ENCODE measurements at places on chromosomes 16 and 17.

DNA sequence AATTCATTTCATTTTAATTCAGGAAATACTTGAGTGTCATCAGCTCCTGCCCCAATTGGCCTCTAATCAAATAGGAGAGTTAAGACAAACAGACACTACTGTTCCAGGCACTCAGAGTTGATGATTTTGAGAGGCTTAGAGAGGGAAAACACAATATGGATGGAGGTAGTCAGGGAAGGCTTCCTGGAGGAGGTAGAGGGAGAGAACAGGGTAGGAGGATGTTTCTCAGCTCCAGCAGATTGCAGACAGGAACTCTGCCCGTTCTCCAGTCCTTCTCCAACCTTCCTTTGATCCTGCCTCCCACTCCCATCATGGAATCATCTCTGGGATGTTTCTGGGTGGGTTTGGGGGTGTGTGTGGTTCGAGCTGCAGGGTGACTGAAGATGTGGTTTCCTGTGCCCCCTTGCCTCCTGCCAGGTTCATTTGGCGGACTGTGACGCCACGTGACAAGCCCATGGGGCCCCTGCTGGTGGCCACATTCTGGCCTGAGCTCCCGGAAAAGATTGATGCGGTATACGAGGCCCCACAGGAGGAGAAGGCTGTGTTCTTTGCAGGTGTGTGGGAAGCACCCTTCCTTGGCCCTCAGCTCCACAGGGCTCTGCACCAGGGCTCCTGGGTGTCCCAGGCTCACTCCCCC lies 12.2 kb upstream of the LPCAT2 start:
- no peak for DNase-seq

GRCh38 chr16:58026705-58027160 lies 1.2 kb downstream of the MMP15 start:
- no peak for DNase-seq

GRCh38 chr16:74264811-74265210 lies 31.8 kb upstream of the PSMD7 start:
- DNase-seq: no peak

DNA sequence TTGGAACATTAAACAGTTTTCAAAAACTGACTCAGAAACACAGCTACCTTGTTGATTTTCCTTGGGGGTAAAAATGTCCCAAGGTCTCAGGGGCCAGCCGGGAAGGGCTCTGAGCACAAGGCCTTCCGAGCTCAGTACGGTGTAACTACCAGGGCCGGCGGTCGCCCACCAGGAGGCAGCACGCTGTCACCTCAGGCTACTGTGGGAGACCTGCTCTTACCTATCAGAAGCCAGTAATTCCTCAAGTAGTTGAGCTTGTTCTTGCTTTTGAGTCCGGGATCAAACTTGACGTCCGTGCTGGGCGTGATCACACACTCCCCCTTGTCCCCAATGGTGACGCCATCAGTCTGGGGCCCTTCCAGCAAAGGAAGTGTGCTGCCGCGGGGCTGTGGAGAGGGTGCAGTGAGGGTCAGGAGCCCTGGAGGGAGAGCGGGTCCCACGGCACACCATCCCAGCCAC lies 43.4 kb upstream of the ICAM2 start:
- peak; percentile 47 for DNase-seq

GRCh38 chr17:14070344-14070984 lies 1.2 kb downstream of the COX10 start:
- no peak for DNase-seq

GRCh38 chr16:47449788-47450187 lies 11.1 kb downstream of the ITFG1 start:
- DNase-seq: no peak

- DNase-seq: no peak
Observed at GRCh38 chr17:40298726-40299125, 10.3 kb upstream of the RARA start.

- no peak for DNase-seq
Observed at GRCh38 chr16:9755081-9755480, 427.1 kb downstream of the GRIN2A start.
